Activated T-cell treated with anti-CD3 and anti-CD28 coated beads, Interleukin-2, amount 50 U/mL, for 72 hours (primary cell): ENCODE measurements at places on chromosomes 6 and 20. TPM values are rescaled to one million over a fixed set of nuclear protein-coding genes. Genes with fewer than 3 reads are reported as not detected.

DNA sequence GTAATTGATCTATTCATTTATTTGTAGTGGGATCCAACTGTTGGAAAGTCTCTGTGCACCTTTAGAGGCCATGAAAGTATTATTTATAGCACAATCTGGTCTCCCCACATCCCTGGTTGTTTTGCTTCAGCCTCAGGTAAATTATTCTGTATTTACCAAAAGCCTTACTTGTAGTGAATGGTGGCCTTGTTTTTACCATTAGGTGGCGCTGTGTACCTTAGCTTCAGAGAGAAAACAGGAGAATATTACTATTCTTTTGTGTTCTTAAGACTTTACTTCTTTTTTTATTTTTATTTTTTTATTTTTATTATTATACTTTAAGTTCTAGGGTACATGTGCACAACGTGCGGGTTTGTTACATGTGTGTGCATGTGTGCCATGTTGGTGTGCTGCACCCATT is 23.7 kb downstream of the PEX7 start:
- peak; percentile 45 for DNase-seq
- H3K36me3 ChIP-seq, result peaks cover 29% of the 10 kb centered on the region
- H3K4me3 ChIP-seq, result no peak overlapping the region
- H3K27ac ChIP-seq, result no peak overlapping the region

The HCK gene
- 0.50 TPM for total RNA-seq

GRCh38 chr6:39942903-39943580 is 8.8 kb upstream of the MOCS1 start:
- DNase-seq, result no peak
- H3K4me1 ChIP-seq, result no peaks in the 10 kb centered on the region
- no peaks in the 10 kb centered on the region for H3K27me3 ChIP-seq

GRCh38 chr6:116458264-116458663 is 2.9 kb upstream of the CALHM6 start:
- peaks cover 24% of the 10 kb centered on the region for H3K4me1 ChIP-seq
- no peaks in the 10 kb centered on the region for H3K36me3 ChIP-seq
- no peak overlapping the region for H3K4me3 ChIP-seq
- peaks cover 26% of the 10 kb centered on the region for H3K27me3 ChIP-seq
- no peak for DNase-seq

- no peak for DNase-seq
- no peaks in the 10 kb centered on the region for H3K27me3 ChIP-seq
- peaks cover 7% of the 10 kb centered on the region for H3K36me3 ChIP-seq
- H3K4me3 ChIP-seq, result no peak overlapping the region
- peaks cover 62% of the 10 kb centered on the region for H3K4me1 ChIP-seq
Observed at GRCh38 chr6:424741-425417, 33.3 kb downstream of the IRF4 start.

DNA sequence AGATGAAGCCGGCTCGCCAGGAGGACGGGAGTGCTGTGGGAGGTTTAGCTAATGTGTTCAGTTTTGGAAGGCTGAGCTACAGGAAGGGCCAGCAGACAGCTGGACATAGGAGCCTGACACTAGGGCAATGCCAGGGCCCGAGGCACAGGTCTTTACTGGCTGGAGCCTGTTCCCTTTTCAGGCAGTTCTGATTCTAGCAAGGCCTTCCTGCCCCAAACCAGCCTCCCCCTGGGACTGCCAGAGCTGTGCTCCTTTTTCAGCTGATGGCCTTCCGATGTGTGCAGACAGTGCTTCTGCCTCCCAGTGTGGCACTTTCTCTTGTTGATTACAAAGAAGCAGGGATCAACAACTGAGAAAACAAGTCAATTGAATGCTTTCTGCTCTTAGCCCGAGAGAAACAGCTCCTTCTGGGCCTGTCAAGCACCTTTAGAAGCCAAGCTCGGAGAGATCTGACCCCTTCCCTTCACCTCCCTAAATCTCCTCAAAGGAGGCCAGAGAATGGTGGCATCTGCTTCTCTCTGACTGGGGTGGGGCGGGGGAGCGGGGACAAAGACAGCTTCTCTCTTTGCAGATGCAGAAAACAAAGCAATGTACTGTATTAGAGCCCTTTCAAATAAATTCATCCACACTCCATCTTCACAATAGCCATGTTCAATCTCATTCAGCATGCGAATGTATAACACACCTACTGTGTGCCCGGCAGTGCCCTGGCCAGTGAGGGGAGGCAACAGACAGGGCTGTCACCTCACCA is 63.2 kb downstream of the RAB44 start:
- peaks cover 33% of the 10 kb centered on the region for H3K4me1 ChIP-seq
- DNase-seq, result no peak
- no peaks in the 10 kb centered on the region for H3K36me3 ChIP-seq
- no peak overlapping the region for H3K4me3 ChIP-seq
- no peaks in the 10 kb centered on the region for H3K27me3 ChIP-seq

The SLC22A2 gene
- total RNA-seq, result not detected

DNA sequence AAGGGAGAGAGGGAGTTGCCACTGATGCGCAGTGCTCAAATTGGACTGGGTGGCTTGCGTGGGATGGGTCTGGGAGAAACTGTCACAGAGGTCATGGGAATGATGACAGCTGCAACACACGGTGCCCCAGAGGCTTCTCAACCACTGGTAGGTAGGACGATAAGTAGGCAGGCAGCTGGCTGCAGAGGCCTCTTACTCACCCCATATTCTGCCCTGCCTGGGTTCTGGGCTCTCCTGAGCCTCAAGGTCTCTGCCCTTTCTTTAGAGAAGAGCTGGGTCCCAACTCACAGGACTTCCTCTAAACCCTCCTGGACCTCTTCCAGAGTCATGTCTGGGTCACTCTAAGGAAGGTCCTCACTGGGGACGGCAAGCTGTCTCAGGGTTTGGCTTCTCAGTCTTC is 37.2 kb upstream of the RNF24 start:
- H3K27ac ChIP-seq, result no peak overlapping the region
- H3K27me3 ChIP-seq, result no peaks in the 10 kb centered on the region
- H3K36me3 ChIP-seq, result no peaks in the 10 kb centered on the region
- DNase-seq, result no peak
- H3K4me3 ChIP-seq, result no peak overlapping the region
- no peaks in the 10 kb centered on the region for H3K4me1 ChIP-seq
